Right renal pelvis (tissue), 4 donors: ENCODE measurements at places on chromosomes 3 and 15. TPM values are rescaled to one million over a fixed set of nuclear protein-coding genes. Genes with fewer than 3 reads are reported as not detected.

The GOLGA8A gene
- 86.4 TPM for polyA plus RNA-seq

The CRABP1 gene
- 62.4 TPM for polyA plus RNA-seq

The MAP1A gene
- polyA plus RNA-seq = 8.2 TPM

The PLA2G4E gene
- not detected for polyA plus RNA-seq

- no peak for DNase-seq
Measured at GRCh38 chr3:60528651-60529050, 722.6 kb downstream of the FHIT start.

DNA sequence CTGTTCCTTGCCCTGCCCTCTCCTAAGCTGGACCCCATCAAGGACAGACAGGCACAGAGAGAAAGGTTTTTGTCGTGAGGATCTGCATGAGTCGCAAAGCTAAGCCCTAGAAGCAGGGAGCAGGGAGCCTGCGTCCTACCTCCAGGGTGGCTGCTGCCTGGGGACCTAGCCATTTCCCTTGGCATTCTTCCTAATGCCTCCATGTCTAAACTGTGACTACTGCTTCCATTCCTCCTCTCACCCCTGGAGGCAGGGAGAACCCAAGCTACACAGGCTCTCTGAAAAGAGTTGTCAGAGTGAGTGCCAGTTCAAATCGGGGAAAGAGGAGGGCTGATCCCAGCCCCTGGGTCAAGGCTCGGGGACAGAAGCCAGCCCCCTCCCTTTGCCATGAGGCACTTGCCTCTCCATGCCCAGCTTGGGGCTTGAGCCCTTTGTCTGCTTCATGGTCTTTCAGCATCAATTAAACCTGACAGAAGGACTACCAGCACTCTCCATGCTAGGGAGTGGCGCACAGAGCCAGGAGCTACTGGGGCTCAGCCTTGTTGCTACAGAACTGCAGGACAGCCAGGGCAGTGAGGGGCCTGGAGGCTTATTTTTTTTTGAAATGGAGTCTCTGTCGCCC, 2.4 kb downstream of the GCHFR start:
- DNase-seq = no peak

GRCh38 chr3:109275702-109276293, 40.5 kb downstream of the DPPA2 start:
- peak; percentile 44 for DNase-seq

- DNase-seq = no peak
Measured at GRCh38 chr3:23435318-23435717, 232.2 kb downstream of the UBE2E2 start.

DNA sequence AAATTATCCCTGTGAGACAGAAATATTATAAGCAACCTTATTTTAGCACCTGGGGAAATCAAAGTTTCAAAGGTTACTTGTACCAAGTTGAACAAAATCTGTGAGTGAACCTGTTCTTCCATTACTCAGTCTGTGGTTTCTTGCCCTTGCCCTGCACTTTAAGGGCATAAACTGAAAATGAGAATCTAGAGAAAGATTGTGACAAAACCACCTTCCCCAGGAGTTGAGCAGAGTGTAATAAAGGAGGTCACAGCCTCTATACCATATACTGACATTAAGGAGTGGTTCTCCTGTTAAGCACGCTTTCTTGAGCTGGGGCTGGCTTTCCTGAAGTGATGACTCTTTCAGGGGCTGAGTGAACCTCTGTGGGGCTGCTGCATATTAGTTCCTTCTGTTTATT, 143.4 kb downstream of the PDCD6IP start:
- no peak for DNase-seq

DNA sequence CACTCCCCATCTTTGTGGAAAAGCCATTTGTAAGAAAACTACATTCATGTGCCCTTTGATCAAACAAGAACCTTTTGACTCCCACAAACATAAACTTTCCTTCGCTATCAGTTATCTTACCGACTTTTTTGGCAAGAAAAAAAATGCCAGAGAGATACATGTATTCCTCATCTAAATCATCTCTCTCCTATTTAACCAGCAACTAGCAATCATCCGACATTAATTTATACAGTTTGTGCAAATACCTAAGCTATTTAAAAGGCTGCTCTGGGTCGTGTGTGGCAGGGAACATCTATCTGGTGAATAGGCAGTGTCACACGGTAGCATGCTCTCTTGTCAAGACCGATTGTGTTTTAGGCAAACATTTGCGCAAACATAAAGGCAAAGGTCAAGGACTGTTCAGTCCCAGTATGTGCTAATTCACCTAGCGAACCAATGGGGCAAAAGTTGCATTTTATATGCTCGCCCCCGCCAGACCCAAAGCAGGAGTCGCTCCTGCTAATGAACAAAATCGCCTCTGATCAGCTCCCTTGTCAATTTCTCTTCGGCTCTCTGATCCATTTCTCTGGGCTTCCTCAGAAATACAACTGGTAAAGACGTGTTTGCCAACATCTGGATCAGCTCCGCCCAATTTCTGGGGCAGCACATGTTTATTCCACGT, 37.7 kb downstream of the ZIC4 start:
- DNase-seq = no peak

- DNase-seq = no peak
Measured at GRCh38 chr3:138395865-138396751, 38.3 kb upstream of the ESYT3 start.

DNA sequence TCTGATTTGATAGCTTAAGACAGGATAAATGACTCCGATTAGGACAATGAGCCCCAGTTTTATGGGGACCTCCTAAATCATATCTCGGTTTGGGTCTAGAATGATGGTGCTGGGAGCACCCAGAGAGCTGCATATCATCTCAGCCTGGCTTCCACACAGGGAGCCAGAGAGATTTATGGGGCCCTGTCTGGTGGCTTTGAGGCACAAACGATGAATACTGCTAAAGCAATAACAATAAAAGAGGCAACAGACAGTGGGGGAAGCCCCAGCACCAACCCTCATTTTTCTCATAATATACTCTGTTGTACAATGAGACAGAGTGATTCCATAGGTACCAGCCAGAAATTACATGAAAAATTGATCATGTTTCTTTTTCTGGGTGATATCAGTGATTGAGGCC, 889.0 kb upstream of the CFAP20DC start:
- no peak for DNase-seq
